ENCODE measurements at places on chromosomes 16 and 17.

- no peak for DNase-seq
Observed at GRCh38 chr16:4091240-4092012, 24.8 kb downstream of the ADCY9 start.

DNA sequence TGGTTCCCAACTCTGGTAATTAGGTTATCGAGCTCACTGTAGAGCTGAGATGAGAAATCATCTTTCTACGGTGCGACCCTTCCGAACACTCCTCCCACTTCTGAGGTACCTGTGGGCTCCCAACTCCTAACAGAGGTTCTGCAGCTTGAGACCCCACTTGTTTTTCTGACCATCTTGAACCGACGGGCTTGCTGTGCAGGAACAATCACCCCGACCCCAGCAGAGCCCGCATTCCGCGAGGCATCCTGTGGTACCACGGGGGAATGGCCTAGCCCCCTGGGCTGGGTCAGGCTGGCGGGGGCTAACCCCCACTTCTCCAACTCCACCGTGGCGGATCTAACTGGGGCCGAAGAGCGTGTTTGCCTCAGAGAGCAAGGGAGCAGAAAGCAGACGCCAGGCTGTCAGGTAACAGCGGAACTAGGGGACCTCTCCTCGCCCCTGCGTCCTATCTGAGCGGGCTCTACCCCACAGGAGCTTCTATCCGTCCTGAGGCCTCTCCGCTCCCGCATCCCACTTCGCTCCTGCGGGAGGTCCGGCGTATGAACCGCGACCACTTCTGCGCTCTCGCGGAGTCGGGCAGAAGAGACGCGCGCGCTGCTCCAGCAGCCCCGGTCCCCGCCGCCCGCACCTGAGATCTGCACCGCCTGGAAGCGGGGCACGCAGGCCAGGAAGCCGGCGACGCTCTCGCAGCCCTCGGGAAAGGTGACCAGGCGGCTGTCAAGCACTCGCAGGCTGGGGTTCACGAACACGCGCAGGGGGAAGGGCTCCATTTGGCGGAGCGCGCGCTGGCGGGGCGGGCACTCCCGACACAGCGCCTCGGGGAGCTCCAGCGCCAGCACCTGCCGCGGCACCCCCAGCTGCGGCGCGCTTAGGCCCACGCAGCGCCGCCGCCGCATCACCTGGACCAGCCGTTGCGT is 761 bp downstream of the PDF start:
- no peak for DNase-seq

- no peak for DNase-seq
Observed at GRCh38 chr17:65809366-65809765, 247.9 kb upstream of the AXIN2 start.

DNA sequence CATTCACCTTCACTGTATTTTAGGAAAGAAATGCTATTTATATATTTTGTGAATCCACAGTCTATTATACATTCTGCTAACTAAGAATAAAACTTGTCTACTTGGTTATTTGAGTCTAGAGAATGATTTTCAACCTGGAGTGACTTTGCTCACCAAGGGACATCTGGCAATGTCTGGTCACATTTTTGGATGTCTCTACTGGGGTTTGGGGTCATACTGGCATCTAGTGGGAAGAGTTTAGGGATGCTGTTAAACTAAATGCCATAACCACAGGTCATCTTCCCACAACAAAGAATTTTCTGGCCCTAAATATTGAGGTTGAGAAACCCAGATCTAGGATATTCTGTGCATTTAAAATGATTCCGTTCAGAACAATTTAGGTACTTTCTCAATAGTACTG is 26.0 kb downstream of the KCNJ16 start:
- DNase-seq: no peak

- no peak for DNase-seq
Observed at GRCh38 chr17:82490512-82491195, 28.9 kb upstream of the FOXK2 start.

GRCh38 chr17:40425741-40426140 is 8.0 kb upstream of the TOP2A start:
- DNase-seq: no peak

DNA sequence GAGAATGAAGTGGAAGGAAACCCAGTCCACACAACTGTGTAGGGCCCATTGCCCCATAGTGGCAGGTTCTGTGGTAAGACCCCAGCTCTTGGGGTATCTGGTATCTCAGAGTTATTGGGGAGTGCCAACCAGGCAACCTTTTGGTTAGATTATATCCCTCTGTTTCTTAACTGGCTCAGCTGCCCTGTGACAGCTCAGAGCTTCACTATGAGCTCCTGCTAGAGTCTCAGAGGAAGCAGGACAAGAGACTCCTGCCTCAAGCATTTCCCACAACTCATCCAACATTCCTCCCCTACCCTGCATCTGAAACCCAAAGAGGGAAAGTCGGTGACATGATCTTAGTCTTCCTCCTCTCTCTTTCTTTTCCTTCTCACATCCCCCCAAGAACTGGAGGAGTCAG is 292.3 kb downstream of the SHISA9 start:
- no peak for DNase-seq

GRCh38 chr17:1834380-1835149 is 4.8 kb downstream of the RPA1 start:
- no peak for DNase-seq

- peak; percentile 54 for DNase-seq
Observed at GRCh38 chr16:53055541-53056391, 975 bp downstream of the CHD9 start.

DNA sequence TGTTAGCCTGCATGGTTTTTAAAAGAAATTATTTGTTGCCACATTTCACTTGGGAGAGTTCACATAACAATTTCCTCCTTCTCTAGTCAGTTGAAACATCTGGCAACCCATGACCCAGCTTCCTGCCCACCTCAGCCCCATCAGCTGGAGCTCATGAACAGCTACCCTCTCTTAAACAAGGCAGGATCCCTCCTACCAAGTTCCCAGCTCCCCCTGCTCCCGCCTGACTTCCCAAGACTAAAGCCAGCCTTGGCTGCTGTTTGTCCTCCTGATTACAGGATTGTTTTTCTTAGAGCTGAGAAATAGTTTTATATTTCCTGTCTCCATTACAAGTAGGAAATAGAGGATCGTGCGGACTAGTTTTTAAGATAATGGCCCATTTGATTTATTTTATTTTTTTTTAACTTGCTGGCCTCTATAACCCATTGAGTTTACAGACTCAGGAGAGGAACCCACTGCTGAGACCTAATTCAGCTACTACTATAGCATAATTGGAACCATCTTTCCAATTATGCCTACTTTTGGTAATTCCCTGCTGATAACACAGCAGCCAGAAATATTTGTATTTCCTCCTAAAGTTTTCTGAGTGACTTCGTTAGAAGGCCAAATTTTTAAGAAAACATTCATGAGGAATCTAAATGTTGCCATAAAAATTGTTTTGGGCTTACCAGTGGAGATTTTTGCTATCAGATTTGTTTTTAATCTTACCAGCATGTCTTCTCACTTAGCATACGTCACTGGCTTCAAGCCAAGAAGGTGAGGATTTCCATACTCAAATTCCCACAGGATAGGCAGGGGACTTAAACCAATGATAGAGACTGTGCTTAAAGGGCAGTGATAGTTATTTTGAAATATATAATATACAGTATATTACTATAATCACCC is 90.0 kb downstream of the ELAC2 start:
- no peak for DNase-seq

DNA sequence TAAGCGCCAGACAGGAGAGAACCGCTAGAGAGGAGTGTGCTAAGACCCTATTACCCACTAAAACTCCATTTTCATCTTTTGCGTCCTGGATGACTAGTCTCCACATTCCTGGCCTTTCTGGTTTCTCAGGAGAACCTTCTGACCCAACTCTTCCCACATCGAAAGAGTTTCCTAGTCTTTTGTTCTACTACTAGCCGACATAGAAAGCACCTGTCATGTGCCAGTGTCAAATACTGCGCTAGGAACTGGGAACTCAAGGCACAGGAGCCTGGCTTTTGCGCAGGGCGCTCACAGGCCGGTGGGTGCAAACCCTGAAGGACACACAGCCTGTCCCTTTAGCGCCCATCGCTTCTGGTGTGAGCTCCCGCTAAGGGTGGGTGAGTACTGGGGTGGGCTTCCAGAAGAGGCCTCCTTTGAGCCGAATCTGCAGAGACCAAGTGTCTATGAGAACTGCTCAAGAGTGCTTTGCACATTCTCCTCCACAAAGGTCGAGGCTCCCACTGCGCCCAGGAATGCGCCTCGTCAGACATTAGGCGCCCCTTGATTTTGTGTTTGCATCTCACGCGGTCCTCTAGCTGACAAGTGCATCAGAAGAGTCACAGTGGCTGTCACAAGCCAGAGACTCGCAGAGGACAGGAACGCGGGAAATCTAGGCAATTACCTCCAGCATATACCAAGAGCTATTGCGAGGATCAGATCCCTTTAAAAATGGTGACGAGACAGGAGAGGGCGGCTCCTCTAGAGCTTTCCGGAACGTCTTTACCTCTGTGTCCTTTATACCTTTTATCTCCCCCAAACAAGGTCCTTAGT is 2.0 kb upstream of the PSMB3 start:
- DNase-seq: no peak

DNA sequence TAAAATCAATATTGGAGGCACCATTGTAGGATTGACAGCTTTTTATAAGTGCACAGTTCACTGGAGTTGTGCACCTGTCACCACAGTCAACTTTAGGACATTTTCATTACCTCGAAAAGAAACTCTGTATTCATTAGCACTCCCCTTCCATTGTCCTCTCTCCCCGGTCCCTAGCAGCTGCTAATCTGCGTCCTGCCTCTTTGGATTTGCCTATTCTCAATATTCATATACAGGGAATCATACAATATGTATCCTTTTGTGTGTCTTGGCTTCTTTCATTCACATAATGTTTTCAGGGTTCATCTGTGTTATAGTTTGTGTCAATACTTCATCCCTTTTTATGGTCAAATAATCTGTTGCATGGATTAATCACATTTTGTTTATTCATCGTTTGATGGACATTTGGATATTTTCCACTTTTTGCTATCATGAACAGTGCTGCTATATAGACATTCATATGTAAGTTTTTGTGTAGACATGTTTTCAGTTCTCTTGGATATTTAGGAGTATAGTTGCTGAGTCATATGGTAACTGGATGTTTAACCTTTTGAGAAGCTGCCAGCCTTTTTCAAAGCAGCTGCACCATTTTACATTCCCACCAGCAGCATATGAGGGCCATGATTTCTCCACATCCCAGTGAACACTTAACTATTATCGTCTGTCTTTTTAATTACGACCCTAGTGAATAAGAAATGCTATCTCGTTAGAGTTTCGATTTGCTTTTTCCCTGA is 9.8 kb downstream of the DNAJA3 start:
- no peak for DNase-seq

GRCh38 chr17:81498953-81499600 is 13.5 kb downstream of the ACTG1 start:
- DNase-seq: no peak

DNA sequence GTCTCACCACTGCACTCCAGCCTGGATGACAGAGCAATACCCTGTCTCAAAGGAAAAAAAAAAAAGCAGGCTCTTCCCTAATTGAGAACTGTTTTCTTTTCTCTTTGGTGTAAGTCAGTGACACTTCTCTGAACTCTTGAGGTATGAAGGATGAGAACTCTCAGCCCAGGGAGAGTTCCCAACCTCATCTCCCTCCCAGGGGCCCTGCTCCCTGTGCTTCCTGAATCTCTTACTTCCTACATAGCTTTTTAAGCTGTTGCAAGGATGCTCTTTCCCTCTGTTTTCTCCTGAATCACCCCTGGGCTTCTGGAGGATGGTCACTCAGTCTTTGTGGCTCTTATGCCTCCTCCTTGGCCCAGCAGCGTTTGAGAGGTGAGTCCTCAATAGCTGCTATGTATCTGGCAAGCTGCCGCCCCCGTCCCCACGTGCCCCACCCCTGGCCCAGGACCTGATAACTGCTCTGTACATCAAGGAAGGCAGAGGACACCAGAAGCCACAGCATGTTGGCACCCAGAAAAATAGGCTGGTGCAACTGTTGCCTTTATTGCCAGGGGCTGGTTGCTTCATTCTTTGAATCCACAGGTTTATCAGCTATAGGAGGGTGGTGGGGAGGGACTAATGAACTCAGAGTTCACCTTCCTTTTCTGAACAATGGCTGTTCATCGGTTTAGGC is 24.0 kb downstream of the IGF2BP1 start:
- no peak for DNase-seq

DNA sequence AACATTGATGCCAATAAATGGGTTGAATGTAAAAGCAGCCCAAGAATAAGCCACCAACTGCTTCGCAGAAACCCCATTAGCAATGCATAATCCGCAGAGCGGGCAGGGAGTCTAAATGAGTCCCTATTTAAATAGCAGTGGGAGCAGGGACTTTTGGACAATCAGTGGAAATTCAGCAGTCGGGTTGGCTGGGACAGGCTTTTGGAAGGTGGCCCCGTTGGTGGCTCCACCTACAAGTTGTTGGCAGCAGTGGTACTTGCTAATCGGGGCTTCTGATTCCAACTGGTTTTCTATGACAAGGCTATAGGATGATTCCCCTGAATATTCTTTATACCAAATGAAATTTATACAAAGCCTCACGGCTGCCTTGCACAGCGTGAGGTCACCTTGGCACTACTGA is 86.3 kb downstream of the WDR59 start:
- DNase-seq: no peak

DNA sequence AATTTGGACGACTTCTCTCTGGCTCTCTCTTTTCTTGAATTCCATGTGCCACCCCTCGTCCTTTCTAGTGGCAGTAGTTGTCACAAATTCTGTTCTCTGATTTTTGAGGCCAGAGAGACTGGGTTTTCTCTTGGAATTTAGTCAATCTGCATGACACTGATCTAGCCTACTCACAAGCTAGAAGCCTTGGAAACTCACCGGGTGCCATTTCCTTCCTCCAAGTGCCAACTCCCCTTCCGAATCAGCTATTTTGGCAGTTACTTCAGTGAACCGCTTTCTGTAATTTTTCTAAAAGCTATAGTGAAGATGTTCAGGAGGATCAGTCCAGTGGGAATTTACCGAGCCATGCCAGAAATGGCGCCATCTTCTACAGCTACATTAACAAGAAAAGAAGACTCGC is 228.9 kb downstream of the PMP22 start:
- DNase-seq: no peak

GRCh38 chr17:17036524-17036998 is 5.7 kb upstream of the MPRIP start:
- DNase-seq: no peak

- DNase-seq: peak; percentile 21
Observed at GRCh38 chr17:13337864-13338371, 263.8 kb downstream of the HS3ST3A1 start.

GRCh38 chr17:39186481-39187002 is 10.9 kb downstream of the CACNB1 start:
- no peak for DNase-seq

GRCh38 chr17:7704601-7705268 is at the start of gene EFNB3:
TSS of gene EFNB3 (plus strand) at chr17:7705202. CDS start at chr17:7705599, 397 bp downstream.
- DNase-seq: peak; percentile 11

GRCh38 chr17:57447990-57448758 is 191.9 kb downstream of the MSI2 start:
- DNase-seq: no peak

Data from kidney glomerular epithelial cell (primary cell).